Muscle of back (tissue), 13 donors: ENCODE measurements at places on chromosomes 1 and 21.

GRCh38 chr1:211828584-211829342 is 1.8 kb downstream of the LPGAT1 start:
- no peak for DNase-seq

DNA sequence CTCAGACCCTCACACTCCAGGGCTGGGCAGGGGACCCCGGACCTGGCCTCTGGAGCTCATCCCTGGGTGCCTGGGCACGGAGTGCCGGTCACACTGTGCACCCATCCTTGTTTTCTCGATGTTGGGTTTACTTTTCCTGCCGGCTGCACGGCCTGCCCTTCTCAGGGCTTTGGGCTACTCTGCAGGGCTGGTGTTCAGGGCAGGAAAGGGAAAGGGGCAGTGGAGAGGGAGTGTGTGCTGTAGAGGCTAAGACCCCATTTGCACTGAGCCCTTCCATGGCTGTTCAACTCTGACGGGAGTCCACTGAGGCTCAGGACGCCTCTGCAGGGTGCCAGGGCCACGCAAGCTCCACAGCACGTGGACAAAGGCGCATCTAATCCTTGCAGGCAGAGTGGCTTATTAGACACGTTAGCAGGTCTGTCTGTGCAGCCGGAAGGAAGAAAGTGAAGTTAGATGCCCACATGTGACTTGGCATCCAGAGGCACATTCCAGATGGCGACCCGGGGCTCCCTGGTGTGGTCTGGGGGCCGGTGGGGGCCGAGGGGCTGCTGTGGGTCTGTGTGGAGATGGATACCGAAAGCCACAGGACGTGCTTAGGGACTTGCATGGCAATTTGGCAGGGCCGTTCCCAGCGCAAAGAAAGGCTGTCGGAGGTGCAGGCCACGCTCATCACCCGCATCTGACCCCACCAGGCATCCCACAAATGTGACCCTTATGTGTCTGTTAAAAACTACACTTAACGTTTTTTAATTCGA is 33.6 kb downstream of the COL18A1 start:
- no peak for DNase-seq

DNA sequence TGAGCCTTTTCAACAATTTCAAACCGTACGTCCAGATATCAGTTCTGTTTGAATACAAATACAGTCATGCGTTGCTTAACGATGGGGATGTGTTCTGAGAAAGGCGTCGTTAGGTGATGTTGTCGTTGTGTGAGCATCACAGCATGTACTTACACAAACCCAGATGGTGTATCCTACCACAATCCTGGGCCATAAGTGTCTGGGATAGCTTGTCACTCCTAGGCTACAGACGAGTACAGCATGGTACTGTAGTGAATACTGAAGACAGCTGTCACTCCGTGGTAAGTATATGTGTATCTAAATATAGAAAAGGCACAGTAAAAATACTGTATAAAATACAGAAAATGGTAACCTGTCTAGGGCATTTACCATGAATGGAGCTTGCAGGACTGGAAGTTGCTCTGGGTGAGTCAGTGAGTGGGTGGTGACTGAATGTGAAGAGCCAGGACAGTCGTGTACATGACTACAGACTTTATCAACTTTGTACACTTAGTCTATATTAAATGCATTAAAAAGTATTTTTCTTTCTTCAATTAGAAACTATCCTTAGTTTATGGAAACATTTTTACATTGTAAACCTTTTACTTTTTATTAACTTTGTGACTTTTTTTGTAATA is 10.5 kb upstream of the OR2W3 start:
- no peak for DNase-seq

DNA sequence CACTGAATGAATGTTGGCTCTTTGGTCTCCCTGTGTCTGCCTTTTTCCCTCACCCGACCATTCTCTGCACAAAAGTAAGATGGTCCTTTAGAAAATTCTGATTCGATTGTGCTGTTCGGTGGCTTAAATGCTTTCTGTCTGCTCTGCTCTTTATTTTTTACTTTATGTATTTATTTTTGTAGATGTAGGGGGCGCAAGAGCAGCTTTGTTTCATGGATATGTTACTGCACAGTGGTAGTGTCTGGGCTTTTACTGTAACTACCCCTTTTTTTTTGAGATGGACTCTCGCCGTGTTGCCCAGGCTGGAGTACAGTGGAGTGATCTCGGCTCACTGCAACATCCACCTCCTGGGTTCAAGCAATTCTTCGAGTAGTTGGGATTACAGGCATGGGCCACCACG is 15.7 kb downstream of the NLRP3 start:
- DNase-seq = no peak

GRCh38 chr21:20944139-20944538 is 54.1 kb upstream of the NCAM2 start:
- no peak for DNase-seq

DNA sequence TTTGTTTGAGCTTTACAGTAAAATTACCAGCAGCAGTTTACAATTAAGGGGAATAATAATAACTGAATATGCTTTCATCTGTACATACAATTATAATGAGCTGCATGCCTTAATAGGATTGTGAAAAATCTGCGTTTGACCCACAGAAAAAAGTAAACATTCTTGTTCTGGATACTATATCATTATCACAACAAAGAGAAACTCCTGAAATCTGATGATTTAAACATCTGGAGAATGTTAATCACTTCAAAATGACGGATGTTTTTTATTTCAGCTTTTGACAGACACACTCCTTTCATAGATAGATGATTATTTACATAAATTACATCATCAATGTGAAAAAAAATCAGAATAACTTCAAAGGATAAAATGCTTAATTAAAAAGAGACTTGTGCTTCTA is 58.5 kb downstream of the TYW3 start:
- DNase-seq = no peak

GRCh38 chr1:217647791-217648190 is 16.6 kb downstream of the SPATA17 start:
- DNase-seq = no peak

DNA sequence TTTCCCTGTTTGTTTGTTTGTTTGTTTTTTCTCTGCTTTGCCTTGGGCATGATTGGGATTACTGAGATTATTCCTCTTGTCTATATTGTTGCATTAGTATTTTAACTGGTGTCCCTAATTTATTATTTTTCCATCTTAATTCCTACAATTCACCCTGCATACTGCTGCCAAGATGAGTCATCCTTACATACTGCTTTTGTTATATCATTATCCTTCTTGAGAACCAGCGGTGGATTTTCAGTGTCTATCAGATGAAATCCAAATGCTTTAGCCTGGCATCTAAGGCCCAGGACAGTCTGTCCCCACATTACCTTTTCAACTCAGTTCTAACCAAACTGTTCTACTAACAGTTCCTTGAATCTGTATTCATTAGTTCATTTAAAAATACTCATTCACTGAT is 101.7 kb downstream of the OLFML2B start:
- no peak for DNase-seq

- DNase-seq = no peak
Observed at GRCh38 chr1:209767706-209768105, 11.9 kb downstream of the TRAF3IP3 start.

GRCh38 chr1:147509786-147510395 is 31.4 kb upstream of the BCL9 start:
- no peak for DNase-seq
